ENCODE measurements at places on chromosomes 12 and 14.

DNA sequence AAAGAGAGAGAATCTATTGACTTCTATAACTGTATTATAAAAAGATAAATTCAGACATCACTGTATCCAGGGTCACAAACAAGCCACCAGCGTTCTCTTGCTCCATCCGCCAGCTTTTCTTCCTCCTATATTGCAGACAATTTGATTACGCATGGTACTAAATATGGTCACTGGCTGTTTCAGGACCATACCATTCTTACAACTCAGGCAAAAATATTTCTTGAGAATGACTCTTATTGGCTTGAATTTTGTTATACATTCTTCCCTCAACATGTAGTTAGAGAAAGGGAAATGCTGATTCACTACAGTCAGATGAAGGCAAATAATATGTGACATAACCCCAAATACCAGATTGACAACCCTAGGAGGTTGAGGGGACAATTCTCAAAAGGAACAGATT lies 101.3 kb downstream of the SLC6A15 start:
- no peak for DNase-seq

DNA sequence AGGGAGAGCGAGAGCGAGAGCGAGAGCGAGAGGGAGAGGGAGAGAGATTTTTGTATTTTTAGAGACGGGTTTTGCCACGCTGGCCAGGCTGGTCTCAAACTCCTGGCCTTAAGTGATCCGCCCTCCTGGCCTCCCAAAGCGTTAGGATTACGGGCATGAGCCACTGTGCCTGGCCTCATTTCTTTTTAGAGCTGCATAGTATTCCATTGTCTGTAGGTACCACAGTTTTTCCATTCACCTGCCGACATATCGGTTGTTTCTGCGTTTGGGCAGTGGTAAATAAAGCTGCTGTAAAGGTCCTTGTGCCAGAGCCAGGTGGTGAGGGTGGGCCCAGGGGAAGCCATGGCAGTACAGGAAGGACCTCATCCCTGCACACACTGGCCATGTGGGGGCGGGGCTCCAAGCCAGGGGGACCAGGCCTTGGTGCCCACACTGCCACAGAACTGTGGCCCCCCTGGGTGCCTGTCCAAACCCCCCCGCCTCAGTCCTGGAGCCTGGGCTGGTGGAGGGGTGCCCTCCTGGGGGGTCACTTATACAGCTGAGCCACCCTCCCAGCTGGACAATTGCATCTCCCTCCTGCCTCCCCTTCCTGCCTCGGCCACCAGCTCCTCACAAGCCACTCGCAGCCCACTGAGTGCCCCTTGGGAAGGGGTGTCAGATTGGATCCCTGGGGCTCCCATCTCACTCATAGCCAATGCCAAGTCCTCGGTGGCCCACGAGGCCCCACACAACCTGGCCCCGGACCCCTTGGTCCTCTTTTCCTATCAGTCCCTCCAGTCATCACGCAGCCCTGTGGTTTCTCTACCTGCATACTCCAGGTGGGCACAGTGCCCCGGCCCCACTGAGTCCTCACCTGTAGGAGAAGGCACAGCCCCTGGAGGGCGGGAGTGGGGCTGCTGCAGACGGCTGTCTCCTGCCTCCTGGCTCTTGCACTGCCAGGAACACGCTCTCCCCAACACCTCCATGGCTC lies 1.7 kb upstream of the PUS1 start:
- no peak for DNase-seq

- peak; percentile 53 for DNase-seq
Observed at GRCh38 chr12:101793401-101793800, 37.4 kb downstream of the GNPTAB start.

DNA sequence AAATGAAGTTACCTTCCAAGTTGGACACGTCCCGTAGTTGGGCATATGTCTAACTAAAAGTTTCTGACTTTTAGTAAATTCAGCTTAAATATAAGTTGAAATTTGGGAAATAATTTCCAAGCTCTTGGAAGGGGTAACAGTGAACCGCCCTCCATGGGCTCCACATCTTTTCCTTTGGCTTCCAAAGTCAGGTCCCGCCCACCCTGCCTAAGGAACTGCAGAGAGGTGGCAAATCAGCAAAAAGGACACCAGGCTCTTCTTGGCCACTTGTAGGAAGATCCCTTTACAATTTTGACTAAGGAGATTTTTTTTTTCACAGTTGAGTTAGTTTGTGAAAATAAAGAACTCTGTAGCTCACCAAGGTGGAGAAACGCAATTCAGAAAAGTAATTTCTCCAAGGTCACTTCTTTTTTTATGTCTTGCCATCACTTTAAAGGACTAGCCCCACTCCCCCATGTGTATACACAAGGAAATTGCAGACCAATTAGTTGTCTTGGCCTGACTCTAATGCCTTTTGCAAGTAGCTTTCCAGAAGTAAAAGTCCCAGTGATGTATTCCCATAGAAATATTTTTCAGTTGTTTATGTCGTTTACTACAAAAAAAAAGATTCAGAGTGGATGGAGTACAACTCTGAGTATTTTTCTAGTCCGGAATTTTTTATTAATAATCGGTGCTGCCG lies 181.2 kb downstream of the PELI2 start:
- DNase-seq, result no peak

DNA sequence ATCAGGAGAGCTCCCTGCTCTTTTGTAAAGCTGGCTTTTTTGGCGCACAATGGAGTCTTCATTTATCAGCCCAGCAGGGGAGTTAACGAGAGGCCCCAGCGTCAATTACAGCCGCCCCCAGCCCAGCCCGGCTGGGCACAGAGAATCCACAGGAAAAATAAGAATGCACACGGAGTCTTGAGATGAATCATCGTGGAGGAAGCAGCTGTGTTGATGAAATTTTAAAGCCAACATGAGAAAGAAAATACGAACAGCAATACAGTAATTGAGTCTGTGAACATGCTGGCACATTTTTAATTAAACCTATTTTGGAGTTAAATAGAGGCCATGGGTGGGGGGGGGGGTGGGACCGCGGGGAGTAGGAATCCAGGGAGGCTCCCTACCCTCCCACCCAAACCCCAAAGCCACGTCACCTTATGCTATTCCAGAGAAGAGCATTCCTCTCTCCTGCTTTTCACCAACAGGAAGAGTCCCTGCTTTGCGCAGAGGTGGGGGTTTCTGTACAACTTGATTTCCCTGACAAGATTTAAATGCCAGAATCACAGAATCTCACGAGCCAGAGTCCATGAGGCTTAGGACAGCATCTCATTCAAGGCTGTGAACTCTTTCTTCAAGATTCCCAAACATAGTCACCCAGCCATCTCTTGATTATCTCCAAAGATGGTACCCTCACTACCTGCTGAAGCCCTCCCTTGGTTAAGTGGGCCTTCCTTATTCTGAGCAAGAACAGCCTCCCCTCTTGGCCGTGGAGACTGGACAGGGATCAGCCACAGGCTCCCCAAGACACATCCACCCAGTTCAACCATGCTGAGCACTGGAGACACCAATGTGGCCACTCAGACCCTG lies 50.3 kb downstream of the CCNK start:
- DNase-seq, result peak; percentile 57

GRCh38 chr12:94205822-94206221 lies 57.4 kb downstream of the PLXNC1 start:
- no peak for DNase-seq

DNA sequence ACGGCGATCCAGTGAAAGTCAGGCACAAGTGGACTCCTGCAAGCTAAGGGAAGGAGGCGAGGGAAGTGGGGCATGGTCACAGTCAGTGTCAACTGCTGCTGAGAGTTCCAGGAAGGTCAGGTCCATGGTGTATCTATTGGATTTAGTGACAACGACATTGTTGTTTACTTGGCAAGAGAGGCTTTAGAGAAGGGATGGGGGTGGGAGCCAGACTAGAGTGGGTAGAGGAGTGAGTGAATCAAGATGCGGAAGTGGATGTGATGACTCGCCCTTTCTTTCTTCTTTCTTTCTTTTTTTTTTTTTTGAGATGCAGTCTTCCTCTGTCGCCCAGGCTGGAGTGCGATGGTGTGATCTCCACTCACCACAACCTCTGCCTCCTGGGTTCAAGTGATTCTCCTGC lies 12.5 kb downstream of the P2RX7 start:
- DNase-seq, result no peak

DNA sequence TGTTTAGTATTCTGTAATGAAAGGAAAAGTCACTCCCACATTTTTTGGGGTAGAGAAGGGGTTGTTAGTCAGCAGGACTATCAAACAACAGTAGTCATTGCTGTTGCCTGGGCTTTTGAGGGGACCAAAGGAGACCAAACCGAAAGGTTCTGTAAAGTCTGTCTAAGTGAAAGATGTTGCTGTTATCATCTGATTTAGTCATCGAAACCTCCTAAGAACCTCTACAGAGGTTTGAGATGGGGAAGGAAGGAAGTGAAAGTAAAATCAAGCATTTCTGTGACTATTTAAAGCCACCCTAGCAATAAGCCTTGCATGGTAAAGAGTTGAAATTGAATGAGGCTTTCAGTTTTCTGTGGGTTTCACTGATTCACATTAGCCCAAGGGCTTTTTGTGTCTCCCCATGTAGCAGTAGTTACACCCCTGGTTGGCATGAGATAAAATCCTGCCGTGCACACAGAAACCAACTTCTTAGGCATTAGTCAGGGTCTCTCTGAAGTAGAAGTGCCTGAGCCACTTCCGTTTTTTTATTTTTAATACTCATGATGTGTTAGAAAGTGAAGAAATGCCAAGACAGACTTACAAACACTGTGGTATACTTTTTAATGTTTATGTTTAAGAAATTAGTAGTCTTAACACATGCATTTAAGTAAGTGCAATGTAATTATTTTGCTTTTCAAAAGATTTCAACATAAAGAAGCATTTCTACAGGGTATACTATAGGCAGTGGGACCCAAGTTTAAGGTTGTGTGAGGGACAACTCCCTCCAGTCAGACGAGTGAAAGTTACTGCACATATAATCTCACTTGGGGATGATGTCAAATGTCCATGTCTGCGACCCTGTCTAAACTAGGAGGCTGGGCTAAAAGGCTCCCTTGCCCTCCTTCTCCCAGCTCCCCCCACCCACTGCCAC lies 50.4 kb downstream of the DYRK2 start:
- peak; percentile 37 for DNase-seq

DNA sequence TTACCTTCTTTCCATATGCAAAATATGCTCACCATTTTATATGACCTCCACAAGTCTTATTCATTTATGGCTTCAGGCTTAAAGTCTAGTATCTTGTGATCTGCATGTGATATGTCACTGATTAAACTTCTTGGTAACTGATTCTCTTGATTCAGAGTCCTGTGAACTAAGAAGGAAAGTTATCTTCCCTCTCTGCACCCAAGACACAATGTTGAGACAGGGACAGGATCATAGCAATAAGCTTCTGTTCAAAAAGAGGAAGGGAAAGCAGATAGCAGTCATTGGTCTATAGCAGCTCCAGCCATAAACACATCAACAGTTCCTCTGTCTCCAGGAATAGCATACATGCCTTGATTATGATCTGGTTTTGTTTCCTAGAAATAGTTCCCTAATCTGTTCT lies 103.1 kb downstream of the UNC79 start:
- no peak for DNase-seq

- no peak for DNase-seq
Observed at GRCh38 chr14:28656704-28657255, 109.8 kb upstream of the FOXG1 start.

DNA sequence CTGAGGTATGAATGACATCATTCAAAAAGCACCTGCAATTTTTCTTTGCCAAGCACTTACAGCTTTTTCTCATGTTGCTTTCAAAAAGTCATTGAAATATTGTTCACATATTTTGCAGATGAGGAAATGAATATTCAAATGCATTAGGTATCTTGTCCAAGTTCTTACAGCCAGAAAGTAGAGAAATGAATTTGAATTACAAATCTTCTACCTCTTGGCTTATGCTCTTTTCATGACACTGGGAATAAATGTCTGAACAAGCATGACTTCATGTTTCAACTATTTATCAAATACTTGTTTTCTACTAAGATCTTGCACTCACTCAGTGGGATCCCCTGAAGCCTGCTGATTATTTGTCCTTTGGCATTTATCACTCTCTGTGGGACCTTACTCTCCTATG lies 267.2 kb upstream of the BTG1 start:
- no peak for DNase-seq

Data from fibroblast of villous mesenchyme (primary cell).